Dorsolateral prefrontal cortex (tissue), 122 donors: ENCODE measurements at places on chromosomes 6 and 20.

GRCh38 chr20:6914986-6915385, 147.5 kb downstream of the BMP2 start:
- DNase-seq = no peak

- DNase-seq = no peak
These were observed 241.6 kb downstream of the TFAP2B start for GRCh38 chr6:51060262-51060762.

DNA sequence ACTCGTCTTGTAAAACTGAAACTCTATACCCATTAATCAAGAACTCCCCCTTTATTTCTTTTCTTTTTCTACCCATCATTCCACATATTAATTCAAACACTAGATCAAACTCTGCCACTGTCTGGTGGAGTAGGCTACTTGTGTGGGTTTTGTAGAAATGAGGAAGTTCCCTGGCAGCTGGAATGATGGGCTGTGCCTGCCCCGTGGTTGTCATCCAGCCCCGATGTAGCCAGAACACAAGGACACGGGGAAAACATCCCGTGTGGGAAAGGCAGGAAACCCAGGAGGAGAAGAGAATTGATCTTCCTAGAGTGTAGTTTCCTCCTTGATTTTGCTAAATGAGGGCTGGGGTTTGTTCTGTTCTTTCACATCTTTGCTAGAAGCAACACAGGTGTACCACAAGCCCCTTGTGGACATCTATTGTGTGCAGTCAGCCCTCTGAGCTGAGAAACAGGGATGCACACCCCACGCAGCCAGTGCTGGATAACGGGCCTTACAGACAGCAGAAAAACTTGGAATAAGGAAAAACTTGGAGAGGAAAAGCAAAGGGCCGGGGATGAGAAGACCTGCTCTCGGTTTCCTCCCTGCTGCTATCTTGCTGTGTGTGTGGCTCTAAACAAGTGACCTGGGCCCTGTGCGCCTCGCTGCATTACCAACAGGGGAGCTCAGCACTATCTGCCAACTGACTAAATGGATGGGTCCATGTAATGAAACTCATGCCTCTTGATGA, 88.0 kb downstream of the SCML4 start:
- no peak for DNase-seq

GRCh38 chr6:155013457-155013876, 18.4 kb downstream of the TIAM2 start:
- DNase-seq = no peak

GRCh38 chr20:63546956-63547724, 409 bp downstream of the SRMS start:
- no peak for DNase-seq
